Eye (tissue), 1 donor: ENCODE measurements at places on chromosomes 3 and 15.

- no peak for DNase-seq
Observed at GRCh38 chr3:157379525-157380140, 57.0 kb upstream of the PTX3 start.

- DNase-seq = no peak
Observed at GRCh38 chr3:94063496-94064119, 747 bp downstream of the NSUN3 start.

DNA sequence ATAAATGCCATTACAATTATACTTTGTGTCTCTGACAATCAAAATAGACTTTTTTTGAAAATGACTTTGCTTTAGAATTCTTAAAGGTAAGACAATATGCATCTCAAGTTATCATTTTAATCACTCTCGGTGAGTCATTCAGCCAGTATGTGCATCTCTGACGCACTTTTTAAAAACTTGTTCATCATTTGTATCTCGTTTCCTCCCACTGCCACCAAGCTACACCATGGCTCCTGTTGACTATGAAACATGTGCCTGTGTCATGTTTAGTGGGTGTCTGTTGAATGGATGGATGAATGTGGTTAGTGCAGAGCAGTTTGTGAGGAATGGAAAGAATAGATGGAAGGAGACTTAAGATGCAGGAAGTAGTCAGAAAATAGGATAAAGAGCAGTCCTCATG is 68.6 kb downstream of the ARPP21 start:
- no peak for DNase-seq

GRCh38 chr3:118778201-118778600 is 256.4 kb downstream of the IGSF11 start:
- no peak for DNase-seq

DNA sequence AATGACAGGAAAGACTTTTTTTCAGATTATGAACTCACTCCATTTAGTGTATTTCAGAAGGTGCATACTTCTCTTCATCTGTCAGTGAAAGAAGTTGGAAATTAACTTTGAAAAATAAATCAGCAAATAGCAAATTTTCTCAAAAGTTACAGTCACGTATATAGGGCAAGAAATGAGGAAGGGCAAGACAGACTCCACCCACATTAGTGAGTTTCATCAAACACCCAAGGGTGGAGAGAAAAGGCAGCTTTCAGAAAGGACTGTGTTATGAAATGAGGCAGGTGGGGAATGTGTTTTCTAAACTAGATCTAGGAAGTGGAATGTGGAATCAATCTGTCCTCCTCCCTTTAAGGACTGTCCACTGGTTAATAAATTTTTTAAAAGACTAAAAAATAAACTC is 2.9 kb downstream of the SLC22A13 start:
- no peak for DNase-seq

GRCh38 chr3:130725746-130726145 is 20.9 kb downstream of the PIK3R4 start:
- DNase-seq = no peak

DNA sequence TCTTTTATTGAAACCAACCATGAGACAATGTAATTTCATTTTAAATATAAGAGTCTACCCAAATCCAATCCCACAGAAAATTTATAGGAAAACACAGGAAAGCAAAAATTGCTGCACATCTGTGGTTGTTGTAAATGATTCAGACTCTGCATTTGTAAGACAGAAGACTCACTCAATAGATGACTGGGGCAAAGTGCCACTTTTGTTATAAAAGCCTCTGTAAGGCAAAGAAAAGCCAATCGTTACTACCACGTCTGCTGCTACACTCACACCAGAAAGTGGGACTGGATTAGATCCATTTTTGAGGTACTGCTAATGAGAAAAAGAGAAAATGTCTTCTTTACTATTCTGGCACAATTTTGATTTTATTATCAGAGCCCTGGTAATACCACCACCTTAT is 74.9 kb downstream of the SEMA6D start:
- DNase-seq = no peak

DNA sequence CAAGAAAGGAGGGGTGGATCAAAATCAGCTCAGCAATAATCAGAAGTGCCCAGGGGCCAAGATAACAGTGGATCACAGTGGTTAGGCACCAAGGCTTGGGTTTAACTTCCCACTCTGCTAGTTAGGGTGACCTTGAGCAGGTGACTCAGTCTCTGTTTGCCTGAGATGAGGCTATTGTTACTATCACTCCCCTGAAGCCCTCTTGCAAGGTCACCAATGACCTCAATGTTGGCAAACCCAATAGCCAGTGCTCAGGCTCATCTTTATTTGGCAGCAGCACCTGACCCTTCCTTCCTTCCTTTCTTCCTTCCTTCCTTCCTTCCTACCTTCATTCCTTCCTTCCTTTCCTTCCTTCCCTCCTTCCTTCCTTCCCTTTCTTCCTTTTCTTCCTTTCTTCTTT is 102.4 kb upstream of the HACD2 start:
- DNase-seq = no peak

DNA sequence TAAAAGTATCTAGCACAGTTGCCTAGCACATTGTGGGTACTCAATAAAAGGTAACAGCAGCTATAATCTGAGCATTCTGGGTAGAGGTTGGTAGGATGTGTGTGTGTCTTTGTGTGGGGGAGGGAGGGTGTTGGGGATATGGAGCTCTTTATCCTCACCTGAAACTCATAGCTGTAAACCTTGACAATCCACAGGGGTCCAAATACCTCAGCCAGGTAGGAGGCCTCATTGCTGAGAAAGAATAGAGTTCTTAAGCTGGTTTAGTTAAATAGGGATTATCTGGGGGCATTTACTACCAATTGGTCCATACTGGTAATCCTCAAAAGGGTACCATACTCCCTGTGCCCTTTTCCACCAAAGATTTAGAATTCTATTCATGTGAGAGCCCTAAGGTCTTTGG is 3.9 kb downstream of the SERF2 start:
- no peak for DNase-seq

DNA sequence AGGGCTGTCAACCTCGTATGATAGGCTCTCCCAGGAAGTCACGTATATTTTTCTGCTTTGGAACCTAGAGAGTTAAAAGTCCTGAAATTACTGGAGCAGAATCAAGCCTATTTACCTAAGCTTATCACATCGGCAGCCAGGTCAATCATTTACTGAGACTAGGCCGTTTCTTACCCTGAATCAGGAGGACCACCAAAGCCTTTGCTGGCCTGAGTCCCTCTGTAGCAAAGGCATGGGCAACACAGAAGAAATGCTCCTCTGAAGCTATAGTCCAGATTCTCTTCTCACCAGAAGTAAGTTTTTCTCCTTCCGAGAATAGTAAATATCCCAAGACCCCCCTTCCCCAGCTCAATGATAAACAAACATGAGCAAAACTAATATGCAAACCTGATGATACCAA is 125.9 kb upstream of the PHLDB2 start:
- no peak for DNase-seq

- DNase-seq = no peak
Observed at GRCh38 chr15:62727501-62727900, 315.0 kb upstream of the TPM1 start.

DNA sequence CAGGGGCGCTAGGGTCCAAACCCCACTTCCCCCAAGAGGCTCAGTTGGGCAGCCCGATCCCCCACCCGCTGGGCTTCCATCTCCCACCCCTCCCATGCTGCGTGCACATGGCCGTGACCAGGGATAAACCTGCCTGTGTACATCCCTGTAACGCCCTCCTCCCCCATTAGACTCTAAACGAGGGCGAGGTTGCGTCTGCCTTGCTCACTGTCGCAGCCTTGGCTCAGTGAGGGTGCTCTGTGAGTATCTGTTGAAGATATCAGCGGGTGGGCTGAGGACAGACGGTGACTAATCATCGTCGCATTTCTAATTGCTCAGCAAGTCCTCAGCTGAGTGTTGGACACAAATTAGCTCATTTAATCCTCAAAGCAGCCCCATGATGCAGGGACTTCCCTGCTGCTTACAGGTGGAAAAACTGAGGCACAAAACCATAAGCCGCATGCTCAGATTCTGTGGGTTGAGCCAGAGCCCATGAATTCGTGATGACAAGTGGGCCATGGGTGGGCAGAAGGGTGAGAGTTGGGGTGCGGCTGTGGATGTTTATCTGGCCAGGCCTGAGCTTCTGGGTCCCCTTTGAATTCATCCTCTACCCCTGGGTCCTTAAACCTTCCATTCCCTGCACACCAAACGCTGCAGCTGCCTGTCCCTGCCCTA is 26.0 kb downstream of the FBLN2 start:
- DNase-seq = peak; percentile 75
